ENCODE measurements at places on chromosomes 1 and 21.

DNA sequence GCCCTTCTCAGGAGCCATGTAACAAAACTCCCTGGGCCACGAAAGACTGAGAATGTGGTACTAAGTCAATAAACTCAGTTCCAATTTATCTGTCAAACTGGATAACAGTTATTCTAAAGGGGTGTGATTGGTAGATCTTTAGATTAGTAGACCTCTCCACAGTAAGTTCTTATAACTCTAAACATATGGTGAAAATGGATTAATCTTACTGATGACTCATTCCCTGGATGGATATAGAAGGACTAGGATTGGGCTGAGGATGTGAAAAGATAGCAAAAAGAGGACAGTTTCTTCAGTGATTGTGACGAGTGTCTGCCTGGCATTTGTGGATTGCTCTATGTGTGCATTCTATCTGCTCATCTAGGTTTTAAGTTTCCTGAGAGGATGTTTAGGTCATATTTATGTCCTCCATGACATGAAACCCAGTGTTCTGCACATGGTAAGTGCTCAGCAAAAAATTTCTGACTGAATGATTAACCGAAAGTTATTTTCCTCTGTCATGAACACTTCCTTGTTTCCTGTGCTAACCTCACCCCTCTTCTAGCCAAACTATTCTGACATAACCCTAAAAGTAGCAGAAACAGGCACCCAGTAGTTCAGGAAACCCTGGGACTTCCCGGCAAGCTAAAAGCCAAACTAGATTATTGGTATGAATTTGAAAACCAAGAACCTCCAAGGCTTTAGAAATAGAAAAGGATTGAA, 397.5 kb upstream of the PLXNA2 start:
- no peak for DNase-seq

DNA sequence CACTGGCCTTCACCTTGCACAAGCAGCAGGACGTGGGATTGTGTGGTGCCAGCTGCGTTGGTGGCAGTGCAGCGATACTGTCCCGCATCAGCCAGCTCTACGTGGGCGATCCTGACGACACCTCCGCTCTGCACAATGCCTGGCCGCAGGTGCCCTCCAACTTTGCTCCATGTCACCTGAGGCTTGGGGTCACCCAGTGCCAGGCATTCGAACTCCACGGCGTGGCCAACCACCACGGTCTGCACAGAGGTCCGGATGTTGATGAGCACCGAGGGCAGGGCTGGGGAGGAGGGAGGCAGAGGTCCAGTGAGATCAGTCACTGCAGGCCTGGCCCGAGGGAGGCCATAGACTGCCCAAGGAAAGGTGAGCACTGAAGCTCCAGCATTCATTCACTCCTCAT, 22.6 kb downstream of the LDLRAD2 start:
- DNase-seq: no peak

- DNase-seq: no peak
These were observed 50.6 kb downstream of the FAAP20 start for GRCh38 chr1:2143814-2144500.

GRCh38 chr1:229863651-229864545, 203.1 kb upstream of the GALNT2 start:
- DNase-seq: no peak

- no peak for DNase-seq
These were observed 12.3 kb upstream of the C4BPB start for GRCh38 chr1:207076181-207076955.

GRCh38 chr1:2532485-2533160, 2.6 kb upstream of the HES5 start:
- no peak for DNase-seq

DNA sequence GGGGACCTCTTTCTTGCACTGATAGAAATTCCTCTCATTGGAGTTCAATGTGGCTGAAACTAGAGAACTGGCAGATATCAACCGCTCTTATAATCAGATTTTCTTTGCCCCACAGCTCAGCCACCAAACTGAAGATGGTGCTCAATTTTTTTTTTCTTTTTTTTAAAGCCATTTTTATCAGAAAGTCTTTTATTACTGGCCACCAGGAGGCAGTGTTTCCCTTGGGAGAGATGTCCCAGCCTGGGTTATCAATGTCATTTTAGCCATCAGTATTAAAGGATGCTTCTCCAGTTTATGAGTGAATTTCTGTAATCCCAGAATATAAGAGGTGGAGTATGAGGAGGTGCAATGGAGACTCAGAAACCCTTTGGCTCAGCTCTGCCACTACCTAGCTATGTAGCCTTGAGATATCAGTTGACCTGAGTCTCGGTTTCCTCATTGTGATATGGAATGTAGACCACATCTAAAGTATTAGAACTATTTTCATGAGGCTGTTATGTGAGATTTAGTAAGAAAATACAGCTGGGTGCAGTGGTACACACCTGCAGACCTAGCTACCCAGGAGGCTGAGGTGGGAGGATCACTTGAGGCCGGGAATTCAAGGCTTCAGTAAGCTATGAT, 27.6 kb downstream of the CD244 start:
- DNase-seq: no peak

DNA sequence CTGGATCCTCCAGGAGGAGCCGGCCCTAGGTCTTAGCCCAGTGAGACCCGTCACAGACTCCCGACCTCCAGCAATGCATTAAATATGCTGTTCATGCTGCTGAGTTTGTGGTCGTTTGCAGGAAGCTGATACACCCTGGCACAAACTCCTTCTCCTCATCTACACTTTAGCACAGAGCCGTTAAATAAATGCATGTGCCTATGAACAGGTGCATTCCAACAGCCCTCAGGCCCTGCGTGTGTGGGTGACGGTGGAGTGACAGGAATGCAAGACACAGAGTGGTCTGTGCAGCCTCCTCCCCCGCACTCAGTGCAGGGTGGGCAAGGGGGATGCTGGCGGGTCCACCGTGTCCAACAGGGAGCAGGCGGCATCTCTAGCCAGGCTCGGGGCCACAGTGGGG, 106.6 kb upstream of the TMPRSS2 start:
- no peak for DNase-seq

DNA sequence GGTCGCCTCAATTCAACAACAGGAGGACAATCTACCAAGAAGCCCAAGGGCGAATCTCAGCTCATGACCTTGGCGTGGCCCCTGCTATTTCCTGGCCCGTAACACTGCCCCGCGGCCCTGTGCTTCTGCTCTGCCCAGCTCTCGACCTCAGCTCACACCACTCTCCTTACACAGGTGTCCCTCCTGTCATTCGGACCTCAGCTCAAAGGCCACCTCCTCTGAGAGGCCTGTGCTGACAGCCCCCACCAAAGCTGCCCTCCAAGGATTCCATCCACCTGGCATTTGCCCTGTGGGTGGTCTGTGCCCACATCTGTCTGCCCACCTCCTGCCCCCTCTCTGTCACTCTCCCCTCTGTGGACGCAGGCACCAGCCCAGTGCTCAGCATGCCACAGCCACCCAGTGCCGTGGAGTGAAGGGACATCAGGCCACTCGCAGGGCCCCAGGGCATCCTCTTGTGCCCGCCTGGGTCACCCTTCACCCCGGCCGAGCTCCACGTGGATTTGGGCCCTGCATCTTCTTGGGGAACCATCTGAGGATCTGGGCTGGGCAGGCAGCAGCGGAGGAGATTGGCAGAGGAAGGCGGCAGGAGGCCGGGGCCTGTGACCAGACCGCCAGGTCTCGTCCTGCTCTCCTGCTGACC, 70.3 kb downstream of the DHRS3 start:
- DNase-seq: no peak

- no peak for DNase-seq
These were observed 281.1 kb upstream of the DUSP10 start for GRCh38 chr1:222023025-222023424.

DNA sequence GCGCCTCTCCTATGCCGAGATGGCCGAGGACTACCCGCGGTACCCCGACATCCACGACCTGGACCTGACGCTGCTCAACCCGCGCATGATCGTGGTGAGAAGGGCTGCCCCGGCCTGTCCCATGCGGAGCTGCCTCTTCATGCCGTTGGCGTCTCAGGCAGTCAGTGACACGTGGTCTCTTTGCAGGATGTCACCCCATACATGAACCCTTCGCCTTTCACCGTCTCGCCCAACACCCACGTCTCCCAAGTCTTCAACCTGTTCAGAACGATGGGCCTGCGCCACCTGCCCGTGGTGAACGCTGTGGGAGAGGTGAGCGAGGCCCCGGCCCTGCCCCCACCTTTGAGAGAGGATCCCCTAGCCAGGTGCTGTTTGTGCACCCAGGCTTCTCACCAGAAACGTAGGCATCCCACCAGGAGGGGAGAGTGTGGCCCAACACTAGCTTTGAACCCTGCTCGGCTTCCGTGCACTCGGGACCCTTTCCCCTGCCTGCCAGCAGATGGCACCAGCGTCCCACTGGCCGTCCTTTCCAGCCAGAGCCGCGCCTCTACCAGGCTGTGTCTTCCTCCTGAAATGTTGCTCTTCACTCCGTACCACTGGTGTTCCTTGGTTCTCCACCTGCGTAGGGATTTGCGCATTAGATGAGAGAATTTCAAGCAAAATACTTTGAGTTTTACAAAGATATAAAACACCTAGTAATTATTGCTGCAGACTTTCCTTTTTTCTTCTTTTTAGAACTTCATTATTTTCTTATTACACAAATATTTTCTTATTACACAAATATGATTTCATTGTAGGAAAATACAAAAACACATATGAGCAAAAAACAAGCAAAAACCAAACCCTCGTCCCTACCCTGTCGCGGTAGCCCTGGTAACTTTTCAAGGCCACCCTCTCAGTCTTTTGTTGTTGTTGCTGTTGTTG, 9.0 kb downstream of the NPPA start:
- DNase-seq: no peak

DNA sequence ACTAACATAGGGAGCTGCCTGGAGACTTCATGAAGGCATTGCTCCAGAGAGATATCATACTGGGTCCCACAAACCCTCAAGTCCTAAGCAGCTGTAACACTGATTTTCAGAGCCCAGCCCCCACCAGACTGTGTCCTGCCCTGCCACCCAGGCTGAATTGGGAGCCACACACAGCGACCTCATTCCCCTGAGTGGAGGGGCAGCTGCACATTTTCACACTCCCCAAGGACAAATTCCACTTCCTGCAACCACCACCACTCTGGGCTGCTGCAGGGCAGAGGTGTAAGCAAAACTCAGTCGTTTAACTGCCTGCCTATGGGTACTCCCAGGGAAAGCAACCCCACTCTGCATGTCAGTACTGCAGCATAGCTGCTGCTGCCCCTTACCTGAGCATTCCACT, 19.8 kb downstream of the DTL start:
- no peak for DNase-seq

GRCh38 chr1:193321242-193321840, 134.9 kb upstream of the B3GALT2 start:
- peak; percentile 81 for DNase-seq

DNA sequence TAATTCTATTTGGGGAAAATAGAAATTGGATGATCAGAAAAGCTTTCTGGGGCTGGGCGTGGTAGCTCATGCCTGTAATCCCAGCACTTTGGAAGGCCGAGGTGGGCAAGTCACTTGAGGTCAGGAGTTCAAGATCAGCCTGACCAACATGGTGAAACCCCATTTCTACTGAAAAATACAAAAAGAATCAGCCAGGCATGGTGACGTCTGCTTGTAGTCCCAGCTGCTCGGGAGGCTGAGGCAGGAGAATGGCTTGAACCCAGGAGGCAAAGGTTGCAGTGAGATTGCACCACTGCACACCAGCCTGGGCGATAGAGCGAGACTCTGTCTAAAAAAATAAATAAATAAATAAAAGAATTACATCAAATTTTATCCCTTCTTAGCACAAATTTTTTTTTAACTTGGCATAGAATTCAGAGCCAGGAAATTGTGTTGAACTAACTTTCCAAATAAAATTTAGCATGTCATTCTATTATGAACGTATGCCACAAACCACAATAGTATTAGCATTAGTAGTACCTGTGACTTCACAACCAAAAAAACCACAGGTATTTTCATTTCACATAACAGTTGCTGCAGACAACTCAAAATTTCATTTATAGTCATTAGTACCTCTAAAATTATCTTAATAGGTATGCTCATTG, 4.5 kb upstream of the ANKRD13C start:
- peak; percentile 75 for DNase-seq

DNA sequence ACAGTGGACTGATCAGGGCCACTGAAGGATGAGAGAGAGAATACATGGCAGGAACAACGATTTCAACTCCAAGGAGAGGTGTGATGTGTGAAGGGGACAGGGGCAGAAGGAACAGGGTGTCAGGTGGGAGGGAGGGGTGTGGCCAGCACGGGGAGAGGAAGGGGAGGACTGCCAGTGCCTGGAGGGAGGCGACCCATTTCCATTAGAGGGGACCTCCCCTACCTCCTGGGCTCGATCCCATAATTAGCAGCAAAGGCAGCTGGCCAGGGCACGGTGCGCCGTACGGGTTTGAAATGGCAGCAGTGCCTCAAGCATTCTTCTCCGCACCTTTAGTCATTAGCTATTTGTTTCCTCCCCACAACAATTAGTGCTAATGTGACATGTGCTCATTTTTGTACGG, 22.7 kb downstream of the CRYAA start:
- no peak for DNase-seq

- no peak for DNase-seq
These were observed 344.8 kb upstream of the KAZN start for GRCh38 chr1:14253676-14254075.

DNA sequence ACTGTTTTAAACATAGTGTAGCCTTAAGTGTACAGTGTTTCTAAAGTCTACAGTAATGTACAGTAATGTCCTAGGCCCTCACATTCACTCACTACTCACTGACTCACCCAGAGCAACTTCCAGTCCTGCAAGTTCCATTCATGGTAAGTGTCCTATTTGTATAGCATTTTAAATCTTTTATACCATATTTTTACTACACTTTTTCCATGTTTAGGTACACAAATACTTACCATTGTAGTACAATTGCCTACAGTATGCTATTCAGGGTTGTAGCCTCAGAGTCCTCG, 3.6 kb upstream of the S100A10 start:
- no peak for DNase-seq

- DNase-seq: no peak
These were observed 203.3 kb downstream of the LMX1A start for GRCh38 chr1:165153182-165153581.

- DNase-seq: no peak
These were observed 30.7 kb downstream of the CD58 start for GRCh38 chr1:116540088-116540487.

GRCh38 chr1:85624361-85624760, 43.8 kb downstream of the CCN1 start:
- peak; percentile 78 for DNase-seq

- DNase-seq: peak; percentile 49
These were observed 5.4 kb upstream of the NTNG1 start for GRCh38 chr1:107135463-107135862.
